ENCODE measurements at places on chromosomes 7 and 10. TPM values are rescaled to one million over a fixed set of nuclear protein-coding genes. Genes with fewer than 3 reads are reported as not detected.

The FXYD4 gene
- total RNA-seq = not detected

The CYP2C18 gene
- not detected for total RNA-seq

The MYH16 gene
- total RNA-seq = 0.93 TPM

The ZNF467 gene
- total RNA-seq = 4.5 TPM

The NPFFR1 gene
- not detected for total RNA-seq

The MAGI2 gene
- 7.2 TPM for total RNA-seq

The PANK1 gene
- 5.6 TPM for total RNA-seq

The PAX4 gene
- not detected for total RNA-seq

The ZNF804B gene
- total RNA-seq = not detected

The DOCK1 gene
- total RNA-seq = 118 TPM

The CCDC3 gene
- 1.8 TPM for total RNA-seq

The EGR2 gene
- 0.13 TPM for total RNA-seq

The TAS2R5 gene
- total RNA-seq = 1.7 TPM

The CHAT gene
- total RNA-seq = not detected

The NUTM2D gene
- 0.53 TPM for total RNA-seq

The VWA2 gene
- not detected for total RNA-seq

The CCL26 gene
- total RNA-seq = not detected

The PALD1 gene
- 38.7 TPM for total RNA-seq

The SEC31B gene
- 6.0 TPM for total RNA-seq

The SLC26A3 gene
- not detected for total RNA-seq

The TRIM50 gene
- total RNA-seq = not detected

All from thoracic aorta endothelial cell (primary cell).